NK-92 treated with Interleukin-12 subunit alpha and Interleukin-12 subunit beta, amount 100 ng/mL, for 24 hours (cell line): ENCODE measurements at places on chromosomes 16 and 17.

DNA sequence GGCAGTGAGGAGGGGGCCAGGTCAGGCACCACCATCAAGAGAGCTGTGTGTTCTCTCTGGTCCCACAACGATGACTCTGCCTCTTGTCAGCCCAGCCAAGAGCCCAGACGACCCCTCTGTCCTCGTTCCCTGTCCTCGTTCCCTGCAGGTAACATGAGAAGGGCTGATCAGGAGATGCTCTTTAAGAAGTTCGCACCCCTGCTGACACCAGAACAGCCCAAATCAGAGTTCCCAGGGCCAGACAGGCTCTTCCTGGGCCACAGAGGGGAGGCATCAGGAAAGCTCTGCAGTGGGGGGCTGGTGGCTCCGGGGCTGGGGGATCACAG, 13.5 kb upstream of the DNAI2 start:
- DNase-seq = no peak

GRCh38 chr17:58344047-58344790, 7.8 kb downstream of the SUPT4H1 start:
- peak; percentile 93 for DNase-seq

DNA sequence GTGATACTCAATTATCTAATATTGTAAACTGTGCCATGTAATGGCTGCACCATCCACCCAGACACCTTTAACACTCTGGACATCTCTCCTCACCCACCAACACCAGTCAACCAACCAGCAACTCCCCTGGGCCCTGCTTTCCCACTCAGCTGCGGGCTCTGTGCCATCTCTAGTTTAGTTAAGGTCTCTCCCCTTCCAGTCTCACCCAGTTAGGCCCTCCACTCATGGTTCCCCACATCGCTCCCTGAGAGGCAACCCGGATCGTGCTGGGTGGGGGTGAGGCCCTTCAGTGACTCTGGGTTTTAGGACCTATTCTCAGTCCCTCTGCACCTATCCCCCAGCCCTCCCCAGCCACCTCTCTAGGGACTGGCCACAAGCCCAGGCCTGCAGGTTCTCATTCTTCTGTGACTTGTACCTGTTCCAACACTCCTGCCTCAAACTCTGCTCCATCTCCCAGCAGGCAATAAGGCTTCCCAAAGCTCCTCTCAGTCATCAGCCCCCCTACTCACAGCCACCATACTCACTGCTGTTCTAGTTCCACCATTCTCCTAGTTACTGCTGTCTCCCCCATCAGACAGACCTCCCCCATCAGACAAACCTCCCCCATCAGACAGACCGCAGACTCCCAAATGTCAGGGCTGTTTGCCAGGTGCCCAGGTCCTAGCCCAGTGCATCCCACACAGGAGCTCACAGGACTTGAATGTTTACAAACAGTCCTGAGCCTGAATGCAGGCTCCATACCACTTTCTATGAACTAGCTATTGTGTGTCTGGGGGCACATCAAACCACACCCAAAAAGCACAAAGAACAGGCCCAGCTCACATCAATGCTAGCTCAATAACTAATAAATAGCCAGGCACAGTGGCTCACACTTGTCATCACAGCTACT, 2.6 kb downstream of the TK2 start:
- no peak for DNase-seq

- no peak for DNase-seq
Measured at GRCh38 chr17:27545562-27546229, 85.3 kb upstream of the LGALS9 start.

GRCh38 chr17:58415371-58416055, 1.8 kb downstream of the RNF43 start:
- no peak for DNase-seq

- DNase-seq = no peak
Measured at GRCh38 chr17:16100737-16101400, 101.2 kb downstream of the TTC19 start.

GRCh38 chr17:38511150-38512108, 83.2 kb downstream of the ARHGAP23 start:
- no peak for DNase-seq

GRCh38 chr16:12601290-12601900, 202.3 kb downstream of the CPPED1 start:
- no peak for DNase-seq

DNA sequence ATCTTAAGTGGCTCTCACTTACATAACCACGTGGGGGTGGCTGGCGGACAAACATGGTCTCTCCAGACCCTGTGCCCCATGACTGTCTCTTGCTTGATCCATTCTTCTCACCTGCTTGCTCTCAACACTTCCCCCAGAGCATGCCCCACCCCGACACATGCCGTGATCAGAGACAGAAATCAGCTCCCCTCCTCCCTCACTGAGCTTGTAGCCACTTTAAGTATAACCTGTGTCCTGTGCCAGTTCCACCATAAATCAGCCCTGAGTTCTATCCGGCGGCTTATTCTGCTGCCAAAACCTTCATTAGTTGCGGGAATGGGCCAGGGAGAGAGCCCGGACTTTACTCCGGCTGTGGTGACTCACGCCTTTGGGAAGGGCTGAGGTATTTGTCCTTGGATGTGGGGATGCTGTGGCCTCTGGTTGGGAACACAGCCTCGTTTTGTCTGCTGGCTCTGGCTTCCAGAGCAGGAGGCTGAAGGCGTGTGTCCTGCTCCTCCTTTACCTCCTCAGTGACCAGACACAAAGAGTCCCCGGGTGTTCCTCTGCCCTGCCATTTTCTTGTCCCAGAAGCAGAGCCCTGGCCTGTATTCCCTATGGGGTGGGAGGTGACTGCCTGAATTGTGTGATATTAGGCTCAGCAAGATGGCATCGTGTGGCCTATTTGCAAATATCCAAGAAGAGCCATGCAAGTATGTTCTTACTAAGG, 21.1 kb downstream of the ANKRD40 start:
- no peak for DNase-seq

DNA sequence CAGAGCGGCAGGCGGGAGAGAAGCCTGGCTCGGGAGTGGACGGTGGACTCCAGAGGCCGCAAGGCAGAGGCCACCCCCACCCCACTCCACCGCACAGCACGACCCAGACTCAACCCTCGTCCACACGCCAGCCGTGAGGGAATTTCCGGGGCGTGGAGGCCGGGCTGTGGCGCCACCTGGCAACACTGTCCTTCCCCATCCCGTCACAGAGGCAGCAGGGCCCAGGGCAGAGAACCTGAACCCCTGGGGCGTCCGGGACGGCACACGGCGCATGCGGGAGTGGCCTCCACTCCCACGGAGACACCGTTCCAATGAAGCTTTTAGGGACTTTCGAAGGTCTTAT, 23.5 kb downstream of the GNPTG start:
- no peak for DNase-seq

GRCh38 chr17:41421116-41421515, 3.3 kb downstream of the KRT37 start:
- no peak for DNase-seq

GRCh38 chr17:78617511-78618061, 40.4 kb upstream of the DNAH17 start:
- DNase-seq = no peak

DNA sequence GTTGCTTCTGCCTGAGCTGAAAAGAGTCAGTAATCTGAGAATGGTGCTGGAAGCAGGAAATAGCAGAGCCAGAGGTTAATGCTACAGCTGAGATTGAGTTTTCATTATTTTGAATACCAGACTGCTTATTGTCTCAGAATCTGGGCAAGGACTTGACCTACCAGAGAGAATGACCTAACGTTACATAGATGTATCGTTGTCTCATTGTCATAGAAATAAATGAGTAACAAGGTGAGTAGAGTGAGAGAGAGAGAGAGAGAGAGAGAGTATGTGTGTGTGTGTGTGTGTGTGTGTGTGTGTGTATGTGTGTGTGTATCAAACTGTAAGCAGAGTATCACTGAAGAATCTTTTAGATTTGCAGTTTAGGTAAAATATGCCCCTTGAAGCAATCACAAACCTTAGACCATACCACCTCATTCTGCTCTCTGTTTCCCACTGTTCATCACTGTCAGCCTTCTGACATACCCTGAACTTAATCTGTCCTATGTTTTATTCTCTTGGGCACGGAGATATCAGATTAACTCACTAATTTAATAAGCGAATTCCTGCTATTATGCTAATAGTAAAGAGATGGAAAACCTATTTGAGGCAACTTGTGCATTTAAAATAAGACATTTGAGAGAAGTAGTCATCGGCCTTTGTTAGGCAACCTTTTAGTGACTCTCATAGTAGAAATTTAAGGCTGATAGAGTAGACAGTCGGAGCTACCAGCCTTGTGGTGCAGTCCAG, 87.8 kb downstream of the CYB561 start:
- DNase-seq = no peak

GRCh38 chr16:64362193-64362592, 759.7 kb downstream of the CDH11 start:
- no peak for DNase-seq

GRCh38 chr17:79294459-79295071, 219.9 kb downstream of the ENGASE start:
- no peak for DNase-seq

- no peak for DNase-seq
Measured at GRCh38 chr17:13359774-13360173, 242.0 kb downstream of the HS3ST3A1 start.

GRCh38 chr17:79301469-79301868, 226.8 kb downstream of the ENGASE start:
- DNase-seq = no peak

GRCh38 chr16:19829844-19830692, 54.6 kb downstream of the GPRC5B start:
- DNase-seq = no peak

GRCh38 chr17:14203388-14203787, 33.3 kb downstream of the CDRT15 start:
- DNase-seq = no peak

DNA sequence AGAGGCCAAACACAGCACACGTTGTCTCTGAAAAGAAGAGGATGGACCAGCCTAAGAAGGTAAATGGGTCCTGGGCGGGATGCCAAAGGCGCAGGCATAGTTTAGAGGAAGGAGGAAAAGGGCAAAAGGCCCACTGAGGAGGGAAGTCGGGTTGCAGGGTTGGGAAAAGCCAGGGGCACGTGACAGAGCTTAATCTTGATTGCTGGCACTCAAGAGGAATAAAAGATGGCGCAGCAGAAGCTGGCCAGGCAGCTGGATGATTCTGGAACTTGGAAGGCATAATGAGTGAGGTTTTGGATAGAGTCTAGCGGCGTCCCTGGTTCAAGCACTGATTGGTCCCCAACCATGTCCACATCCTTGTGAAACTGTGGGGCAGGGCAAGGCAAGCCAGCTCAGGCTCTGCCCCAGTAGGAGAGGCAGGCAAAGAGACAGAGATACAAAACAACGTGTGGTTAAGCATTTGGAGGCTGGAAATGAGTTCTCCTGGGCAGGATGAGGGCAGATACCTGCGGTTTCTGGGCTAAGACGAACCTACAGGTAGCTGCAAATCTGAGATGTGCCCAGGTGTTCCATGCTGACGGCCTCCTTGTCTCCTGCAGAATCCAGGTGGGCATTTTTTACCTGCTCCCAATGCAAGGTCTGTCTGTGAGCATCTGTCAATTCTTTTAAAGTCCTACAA, 52.7 kb upstream of the CIBAR2 start:
- no peak for DNase-seq

GRCh38 chr16:10885246-10885645, 8.2 kb downstream of the CIITA start:
- no peak for DNase-seq

GRCh38 chr17:75067856-75068255, 19.9 kb upstream of the SLC16A5 start:
- no peak for DNase-seq

GRCh38 chr17:14904386-14904785, 360.7 kb downstream of the PMP22 start:
- DNase-seq = no peak

- peak; percentile 3 for DNase-seq
Measured at GRCh38 chr16:68590201-68590994, 51.3 kb downstream of the ZFP90 start.

- DNase-seq = no peak
Measured at GRCh38 chr17:13387952-13388351, 213.8 kb downstream of the HS3ST3A1 start.

- DNase-seq = no peak
Measured at GRCh38 chr16:80585764-80586163, 45.0 kb downstream of the DYNLRB2 start.

- DNase-seq = peak; percentile 48
Measured at GRCh38 chr17:56715613-56716357, 117.9 kb downstream of the C17orf67 start.

- no peak for DNase-seq
Measured at GRCh38 chr16:53955221-53955875, 251.4 kb downstream of the FTO start.

GRCh38 chr17:41653892-41654677, 29.7 kb upstream of the KRT17 start:
- DNase-seq = no peak

GRCh38 chr16:534856-535445, 7.4 kb downstream of the CAPN15 start:
- no peak for DNase-seq

DNA sequence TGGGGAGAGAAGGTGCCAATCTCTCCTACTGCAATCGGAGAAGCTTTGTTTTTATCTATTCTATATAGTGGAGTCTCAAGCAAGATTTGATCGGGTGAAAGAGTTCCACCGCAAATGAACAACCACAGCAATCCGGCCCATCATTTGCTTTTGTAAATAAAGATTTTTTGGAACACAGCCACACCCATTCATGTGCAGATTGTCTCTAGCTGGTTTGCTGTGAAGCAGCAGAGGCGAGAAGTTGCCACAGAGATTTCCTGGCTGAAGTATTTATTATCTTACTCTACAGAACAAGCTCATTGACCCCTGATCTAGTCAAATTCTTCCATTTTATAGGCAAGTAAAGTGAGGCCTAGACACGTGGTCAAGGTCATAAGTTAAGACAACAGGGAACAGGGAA, 195.5 kb upstream of the TNRC6C start:
- DNase-seq = no peak

GRCh38 chr17:56887552-56888467, 26.0 kb downstream of the TRIM25 start:
- no peak for DNase-seq

DNA sequence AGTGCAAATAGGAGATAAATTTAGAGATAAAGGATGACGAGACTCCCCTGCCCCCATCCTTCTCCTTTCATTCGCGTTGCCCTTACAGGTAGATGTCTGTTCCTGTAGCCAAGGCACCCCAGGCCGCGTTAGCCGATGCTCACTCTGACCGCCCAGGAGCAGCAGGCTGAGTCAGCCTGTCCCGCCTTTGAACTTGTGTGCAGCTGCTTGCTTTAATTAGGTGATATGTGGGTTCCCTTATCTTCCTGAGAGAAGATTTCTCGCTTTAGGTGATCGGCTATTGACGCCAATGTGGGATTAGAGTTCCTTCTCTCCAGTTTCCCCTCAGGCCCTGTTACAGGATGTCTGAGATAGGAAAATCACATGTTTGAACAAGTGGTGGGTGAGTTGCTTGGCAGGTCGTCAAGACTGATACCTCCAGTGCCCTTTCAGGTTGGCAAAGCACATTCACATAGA, 119.5 kb downstream of the MSI2 start:
- DNase-seq = no peak

GRCh38 chr16:67238806-67239470, 8.3 kb downstream of the FHOD1 start:
- no peak for DNase-seq

DNA sequence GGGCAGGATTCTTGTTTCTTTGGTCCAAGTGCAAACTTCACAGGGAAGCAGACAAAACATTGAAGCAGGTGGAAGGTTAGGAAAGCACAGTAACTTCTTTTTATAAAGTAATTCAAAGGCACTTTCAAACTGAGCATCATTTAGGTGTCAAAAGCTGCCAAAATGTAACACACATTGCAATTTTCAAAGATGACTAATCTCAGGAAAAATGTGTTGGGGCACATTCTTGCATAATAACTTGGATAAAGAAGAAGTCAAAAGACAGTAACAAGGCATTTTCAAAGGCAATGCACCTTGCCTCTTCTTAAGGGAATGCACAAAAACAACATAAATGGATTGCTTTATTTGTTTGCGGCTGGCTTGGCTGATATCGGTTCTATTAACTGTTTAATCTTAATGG, 3.6 kb downstream of the KCNJ2 start:
- no peak for DNase-seq
